ENCODE measurements at places on chromosomes 4 and X. TPM values are rescaled to one million over a fixed set of nuclear protein-coding genes. Genes with fewer than 3 reads are reported as not detected.

CT55 gene
- not detected for total RNA-seq

ARHGAP4 gene
- 8.9 TPM for total RNA-seq

NIPAL1 gene
- 0.63 TPM for total RNA-seq

AWAT2 gene
- total RNA-seq: not detected

MAGED1 gene
- 75.2 TPM for total RNA-seq
